ENCODE measurements at places on chromosomes 12 and 14.

GRCh38 chr12:56602239-56602638 is 27.9 kb downstream of the BAZ2A start:
- no peak for DNase-seq

DNA sequence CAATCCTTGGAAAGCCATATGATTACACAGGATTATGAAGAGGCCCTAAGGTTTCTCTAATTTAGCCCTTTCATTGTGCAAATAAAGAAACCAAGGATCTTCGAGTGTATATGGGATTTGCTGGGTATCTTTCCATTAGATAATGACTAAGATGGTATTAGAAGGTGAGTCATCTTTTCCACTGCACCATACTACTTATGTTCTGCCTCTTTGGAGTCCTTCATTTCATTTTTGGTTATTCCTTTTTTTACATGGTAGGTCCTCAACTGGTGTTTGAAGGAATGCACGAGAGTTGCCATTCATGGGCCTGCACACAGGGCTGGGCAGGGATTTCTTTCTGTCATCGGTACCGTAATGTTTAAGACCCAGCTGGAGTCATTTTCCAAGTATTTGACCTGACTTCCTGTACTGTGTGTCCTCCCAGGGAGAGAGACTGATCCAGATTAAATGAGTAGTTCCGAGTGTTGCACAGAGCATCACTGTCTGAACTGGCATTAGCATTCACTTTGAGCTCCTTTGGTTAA is 85.7 kb downstream of the BORCS5 start:
- DNase-seq: no peak

GRCh38 chr14:22263961-22264360 is 325.1 kb downstream of the DAD1 start:
- no peak for DNase-seq

DNA sequence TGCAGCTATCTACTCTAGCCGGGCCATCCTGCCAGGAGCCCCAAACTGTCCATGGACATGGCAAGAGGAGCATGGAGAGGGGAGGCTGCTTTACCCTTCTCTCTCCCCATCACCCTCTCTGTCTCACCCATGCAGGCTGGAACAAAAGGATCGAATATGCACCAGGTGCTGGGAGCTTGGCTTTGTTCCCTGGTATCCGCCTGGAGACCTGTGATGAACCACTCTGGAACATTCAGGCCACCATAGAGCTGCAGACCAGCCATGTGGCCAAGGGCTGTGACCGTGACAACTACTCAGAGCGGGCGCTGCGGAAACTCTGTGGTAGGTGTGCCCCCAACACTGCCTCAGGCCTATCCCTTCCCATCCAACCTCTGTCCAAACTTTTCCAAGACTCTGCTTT is 5.9 kb downstream of the CLSTN3 start:
- DNase-seq: no peak

DNA sequence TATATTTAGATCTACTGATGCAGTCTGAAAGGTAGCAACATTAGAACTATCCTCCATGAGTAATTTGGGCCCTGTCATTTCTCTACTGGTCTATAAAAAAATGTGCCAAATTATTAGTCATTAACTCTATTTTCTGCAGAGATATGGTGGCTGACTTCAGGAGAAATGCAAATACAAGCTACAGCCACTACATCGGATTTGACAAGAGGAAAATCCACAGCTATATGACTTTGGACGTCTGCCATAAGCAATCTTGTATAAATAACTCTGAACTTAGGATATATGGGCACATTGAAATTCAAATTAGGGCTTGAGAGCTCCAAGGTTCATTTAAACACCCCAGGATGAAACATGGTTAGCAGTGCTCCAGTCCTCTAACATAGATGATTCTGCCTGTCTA is 983.0 kb upstream of the LRFN5 start:
- DNase-seq: no peak

GRCh38 chr12:80837342-80837978 is 100.3 kb downstream of the LIN7A start:
- peak; percentile 21 for DNase-seq

GRCh38 chr12:64877363-64878004 is 53.0 kb downstream of the TBC1D30 start:
- DNase-seq: no peak

DNA sequence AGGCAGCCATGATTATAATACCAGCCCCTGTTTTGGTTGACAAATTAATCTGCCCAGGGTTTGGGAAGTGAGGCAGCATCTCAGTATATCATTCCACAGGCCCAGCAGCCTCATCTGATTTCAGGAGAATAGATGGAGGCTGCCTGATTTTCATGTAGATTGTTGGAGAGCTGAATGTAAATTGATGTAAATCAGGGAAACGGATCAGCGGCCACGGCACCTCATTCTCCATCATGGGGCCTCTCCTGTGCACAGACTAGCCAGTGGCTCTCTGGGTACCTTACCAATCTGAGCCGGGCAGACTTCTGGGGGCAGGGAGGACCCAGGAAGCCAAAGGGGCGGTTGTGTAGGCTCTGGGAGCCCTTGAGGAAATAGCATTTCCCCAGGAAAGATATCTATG is 63.7 kb upstream of the GSC start:
- no peak for DNase-seq

GRCh38 chr14:30990770-30991169 is 34.7 kb upstream of the AP4S1 start:
- DNase-seq: no peak

DNA sequence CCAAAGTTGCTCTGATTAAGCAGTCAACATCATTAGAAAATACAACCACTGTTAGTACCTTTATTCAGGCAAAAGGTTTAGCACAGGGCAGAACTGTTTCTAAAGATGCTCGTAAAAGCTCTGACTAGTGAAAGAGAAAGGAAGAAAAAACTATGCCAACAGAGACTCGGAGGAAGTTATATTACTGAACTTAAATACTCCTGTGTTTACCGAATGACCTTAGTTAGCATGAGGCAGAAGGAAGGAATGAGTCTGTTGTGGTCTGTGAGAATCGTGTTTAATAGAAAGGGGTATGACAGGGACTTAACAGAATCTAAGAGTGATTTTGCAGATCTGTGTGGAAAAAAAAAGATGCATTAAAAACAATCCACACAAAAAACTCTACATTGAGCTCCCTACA is 84.1 kb upstream of the OVCH1 start:
- no peak for DNase-seq

DNA sequence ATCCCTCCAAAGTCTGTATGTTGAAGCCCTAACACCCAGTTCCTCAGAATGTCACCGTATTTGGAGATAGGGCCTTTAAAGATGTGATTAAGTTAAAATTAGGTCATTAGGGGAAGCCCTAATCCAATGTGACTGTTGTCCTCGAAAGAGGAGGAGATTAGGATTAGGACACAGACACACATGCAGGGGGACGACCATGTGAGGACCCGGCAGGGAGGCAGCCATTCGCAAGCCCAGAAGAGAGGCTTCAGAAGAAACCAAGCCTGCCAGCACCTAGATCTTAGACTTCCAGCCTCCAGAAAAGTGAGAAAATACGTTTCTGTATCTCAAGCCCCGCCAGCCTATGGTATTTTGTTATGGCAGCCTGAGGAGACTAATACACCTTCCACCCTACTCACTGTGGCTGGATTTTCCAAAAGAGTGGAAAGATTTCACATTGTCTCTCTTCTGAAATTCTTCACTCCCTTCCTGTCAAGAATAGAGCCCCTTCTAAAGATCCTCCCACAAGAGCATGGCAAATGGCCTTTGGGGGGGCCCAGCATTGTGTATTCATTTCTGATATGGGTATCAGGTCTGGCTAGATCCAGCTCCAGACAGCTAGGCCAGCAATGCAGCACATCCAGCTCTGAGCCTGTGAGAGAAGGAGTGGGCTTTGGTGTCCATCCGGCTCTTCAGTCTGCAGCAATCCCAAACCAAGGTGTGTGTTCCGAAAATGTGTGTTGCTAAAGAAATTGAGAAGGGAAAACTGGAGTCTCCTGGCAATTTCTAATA is 15.4 kb upstream of the UBC start:
- peak; percentile 12 for DNase-seq

- DNase-seq: no peak
Observed at GRCh38 chr12:122887819-122888212, 8.1 kb downstream of the VPS37B start.

GRCh38 chr12:68894276-68894855 is 38.6 kb downstream of the CPM start:
- DNase-seq: no peak

GRCh38 chr12:74456431-74456830 is 81.2 kb upstream of the ATXN7L3B start:
- no peak for DNase-seq

- DNase-seq: no peak
Observed at GRCh38 chr12:60704171-60704914, 1108.5 kb downstream of the SLC16A7 start.

- peak; percentile 45 for DNase-seq
Observed at GRCh38 chr12:47804171-47804570, 15.5 kb downstream of the HDAC7 start.

GRCh38 chr12:109982210-109982609 is 14.0 kb downstream of the GIT2 start:
- no peak for DNase-seq

- no peak for DNase-seq
Observed at GRCh38 chr12:54959291-54960018, 25.1 kb downstream of the TESPA1 start.

DNA sequence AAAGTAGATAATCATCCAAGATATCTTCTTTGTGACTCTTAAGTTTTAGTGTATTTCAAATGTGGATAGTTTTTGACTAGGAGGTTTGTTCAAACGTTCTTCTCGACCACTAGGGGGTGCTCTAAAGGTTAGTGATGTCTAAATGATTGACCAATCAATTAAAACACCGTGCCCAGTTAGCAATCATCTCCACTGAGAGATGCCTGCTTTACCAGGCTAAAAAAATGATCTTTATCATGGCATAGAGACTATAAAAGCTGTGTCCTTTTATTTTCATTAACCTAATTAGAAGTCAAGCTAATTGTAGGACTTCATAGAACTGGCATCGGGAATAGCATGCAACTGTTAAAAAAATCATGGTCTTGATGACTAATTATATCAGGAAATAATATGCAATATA is 153.9 kb downstream of the PRKCH start:
- DNase-seq: no peak

GRCh38 chr12:121668750-121669520 is 519 bp downstream of the MORN3 start:
- no peak for DNase-seq

DNA sequence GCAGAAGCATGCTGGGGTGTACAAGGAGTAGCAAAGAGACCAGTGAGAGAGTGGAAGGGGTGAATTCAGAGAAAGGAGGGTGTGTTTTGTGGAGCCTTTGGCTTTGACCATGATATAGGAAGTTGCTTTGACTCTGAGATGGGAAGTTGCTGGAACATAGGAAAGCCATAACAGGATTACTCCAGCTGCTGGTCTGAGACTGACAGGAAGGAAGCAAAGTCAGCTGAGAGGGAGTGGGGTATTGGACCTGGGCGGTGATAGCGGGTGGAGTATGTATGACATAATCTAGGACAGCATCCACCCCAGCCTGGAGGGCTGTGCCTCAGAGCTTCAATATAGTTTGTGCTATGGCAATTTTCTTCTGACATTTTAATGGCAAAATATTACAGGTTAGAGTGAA is 324.4 kb downstream of the PDZRN4 start:
- peak; percentile 24 for DNase-seq

GRCh38 chr12:110756611-110757010 is 13.9 kb upstream of the PPP1CC start:
- DNase-seq: no peak

DNA sequence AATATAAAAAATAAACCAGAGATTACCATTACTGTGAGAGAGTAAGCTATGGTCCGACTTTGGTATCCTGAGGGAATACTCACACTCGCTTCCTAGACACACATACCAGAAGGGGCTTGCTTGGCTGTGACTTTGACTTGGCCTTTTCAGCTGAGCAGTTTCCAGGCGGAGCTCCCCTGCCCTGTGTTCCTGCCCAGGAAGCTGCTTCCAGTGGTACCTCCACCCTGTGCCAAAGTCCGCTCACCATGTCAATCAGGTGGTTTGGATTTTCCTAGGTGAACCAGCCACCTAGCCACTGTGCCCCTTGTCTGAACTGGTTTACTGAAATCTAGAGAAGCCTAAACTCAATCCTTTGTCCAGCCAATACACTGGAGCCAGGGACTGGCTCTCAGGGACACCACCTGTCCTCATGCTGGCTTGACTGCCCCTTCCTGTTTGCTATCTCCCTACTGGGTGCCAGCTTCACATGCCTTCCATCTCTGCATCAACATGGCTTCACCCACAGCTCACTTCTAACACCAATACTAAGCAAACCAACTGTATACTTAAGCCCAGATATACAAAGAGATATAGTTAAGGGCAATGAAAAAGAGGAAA is 28.6 kb downstream of the MAX start:
- no peak for DNase-seq

GRCh38 chr14:40985584-40985983 is 621.1 kb upstream of the LRFN5 start:
- DNase-seq: no peak

- no peak for DNase-seq
Observed at GRCh38 chr12:18262514-18262913, 1.2 kb downstream of the PIK3C2G start.

- DNase-seq: no peak
Observed at GRCh38 chr14:50085570-50086320, 30.6 kb downstream of the VCPKMT start.

GRCh38 chr12:121452340-121452984 is 52.5 kb downstream of the RNF34 start:
- no peak for DNase-seq

GRCh38 chr14:104443391-104444158 is 136.0 kb upstream of the C14orf180 start:
- DNase-seq: no peak

- DNase-seq: no peak
Observed at GRCh38 chr14:43175896-43176295, 1331.2 kb downstream of the FSCB start.

- no peak for DNase-seq
Observed at GRCh38 chr12:97097734-97098133, 190.7 kb downstream of the NEDD1 start.

DNA sequence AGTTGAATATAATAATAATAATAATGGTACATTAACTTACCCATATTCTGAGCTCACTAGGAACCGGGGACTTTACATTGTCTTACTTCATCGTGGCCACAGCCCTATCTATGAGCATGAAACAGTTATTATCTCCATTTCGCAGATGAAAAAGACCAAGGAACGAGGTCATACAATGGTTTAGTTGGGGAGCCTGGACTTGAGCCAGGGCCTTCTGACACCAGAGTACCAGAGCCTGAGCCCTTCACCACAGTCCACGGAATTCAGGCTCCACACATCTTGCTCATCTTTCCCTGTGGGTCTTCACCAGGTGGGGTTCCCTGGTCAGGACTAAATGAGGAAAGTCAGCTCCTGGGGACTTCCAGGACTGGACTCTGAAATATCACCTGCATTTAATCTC is 31.3 kb upstream of the CMKLR1 start:
- DNase-seq: no peak

DNA sequence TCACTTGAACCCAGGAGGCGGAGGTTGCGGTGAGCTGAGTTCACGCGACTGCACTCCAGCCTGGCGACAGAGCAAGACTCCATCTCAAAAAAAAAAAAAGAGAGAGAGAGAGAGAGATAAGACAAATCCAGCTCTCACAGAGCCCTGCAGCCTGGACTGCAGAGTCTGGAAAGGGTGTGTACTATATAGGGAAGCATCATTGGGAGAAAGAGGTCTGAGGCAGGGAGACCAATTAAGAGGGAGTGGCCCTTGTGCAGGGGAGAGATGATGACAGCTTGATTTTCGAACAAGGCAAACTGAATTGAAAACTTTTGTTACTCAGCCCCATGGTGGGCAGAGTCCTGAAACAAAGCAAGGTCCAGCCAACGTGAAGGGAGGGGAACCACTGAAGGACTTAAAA is 116.2 kb downstream of the CCDC60 start:
- DNase-seq: no peak

GRCh38 chr12:109553906-109554500 is 19.3 kb downstream of the MMAB start:
- DNase-seq: no peak
